GM04503 (cell line): ENCODE measurements at places on chromosomes 1 and 21.

- DNase-seq, result no peak
Measured at GRCh38 chr1:189616893-189617292, 860.8 kb downstream of the BRINP3 start.

DNA sequence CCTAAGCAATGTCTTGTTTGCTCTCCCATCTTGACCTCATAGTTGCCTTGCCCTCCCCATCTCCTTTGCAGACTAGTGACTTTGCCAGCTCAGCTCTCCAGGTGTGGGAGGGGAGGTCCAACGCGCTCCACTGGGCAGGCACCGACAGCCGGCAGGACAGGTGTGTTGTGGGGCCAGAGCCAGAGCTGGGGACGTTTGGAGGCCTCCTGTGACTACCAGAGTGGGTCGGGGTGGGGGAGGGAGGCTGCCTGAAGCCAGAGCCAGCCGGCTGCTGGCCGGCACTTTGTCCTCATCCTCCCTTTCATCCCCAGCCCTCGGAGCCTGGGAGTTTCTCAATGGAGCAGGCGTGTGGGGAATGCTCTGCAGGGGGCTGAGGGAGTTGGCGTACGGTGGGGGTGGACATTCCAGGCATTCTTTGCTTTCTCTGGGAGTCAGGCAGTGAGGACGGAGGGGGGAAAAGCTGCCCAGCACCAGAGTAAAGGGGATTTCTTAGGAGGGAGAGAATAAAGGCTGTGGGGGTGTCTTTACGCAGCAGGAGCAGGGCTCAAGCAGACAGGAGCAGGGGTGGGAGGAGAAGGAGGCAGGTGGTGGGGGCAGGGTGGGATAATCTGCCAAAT, 20.2 kb downstream of the NUAK2 start:
- DNase-seq, result peak; percentile 88

- no peak for DNase-seq
Measured at GRCh38 chr1:20440785-20441200, 45.2 kb downstream of the CAMK2N1 start.

DNA sequence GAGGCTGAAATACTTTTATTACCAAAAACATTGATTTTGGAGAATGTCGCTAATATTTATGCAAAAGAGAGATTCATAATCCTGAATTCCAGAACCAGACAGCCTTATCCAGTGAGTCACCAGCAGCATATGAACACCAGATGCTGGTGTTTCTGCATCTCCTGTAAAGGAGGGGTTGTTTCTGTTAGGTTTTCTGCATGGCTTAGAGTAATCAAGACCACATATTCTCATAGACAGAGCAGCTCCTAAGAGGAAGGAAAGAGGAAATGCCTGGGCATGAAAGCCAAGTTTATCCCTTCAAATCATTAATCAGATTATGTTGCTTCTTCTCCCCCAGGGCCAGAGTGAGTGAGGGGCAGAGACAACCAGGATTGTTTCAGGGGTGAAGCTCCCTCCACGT, 86.2 kb downstream of the NGF start:
- peak; percentile 88 for DNase-seq

- DNase-seq, result no peak
Measured at GRCh38 chr1:52153010-52153409, 11.1 kb downstream of the ZFYVE9 start.

DNA sequence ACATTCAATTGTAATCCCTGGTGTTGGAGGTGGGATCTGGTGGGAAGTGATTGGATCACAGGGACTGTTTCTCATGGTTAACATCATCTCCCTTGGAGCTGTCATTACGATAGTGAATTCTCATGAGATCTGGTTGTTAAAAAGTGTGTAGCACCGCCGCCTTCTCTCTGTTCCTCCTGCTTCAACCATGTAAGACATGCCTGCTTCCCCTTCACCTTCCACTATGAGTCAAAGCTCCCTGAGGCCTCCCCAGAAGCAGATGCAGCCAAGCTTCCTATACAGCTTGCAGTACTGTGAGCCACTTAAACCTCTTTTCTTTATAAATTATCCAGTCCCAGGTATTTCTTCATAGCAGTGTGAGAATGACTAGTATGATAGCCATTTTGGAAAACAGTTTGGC, 30.1 kb upstream of the TRIM62 start:
- DNase-seq, result no peak

- DNase-seq, result no peak
Measured at GRCh38 chr1:33167650-33168447, 14.0 kb downstream of the TRIM62 start.

- DNase-seq, result no peak
Measured at GRCh38 chr1:99110140-99111041, 105.7 kb upstream of the PLPPR5 start.

DNA sequence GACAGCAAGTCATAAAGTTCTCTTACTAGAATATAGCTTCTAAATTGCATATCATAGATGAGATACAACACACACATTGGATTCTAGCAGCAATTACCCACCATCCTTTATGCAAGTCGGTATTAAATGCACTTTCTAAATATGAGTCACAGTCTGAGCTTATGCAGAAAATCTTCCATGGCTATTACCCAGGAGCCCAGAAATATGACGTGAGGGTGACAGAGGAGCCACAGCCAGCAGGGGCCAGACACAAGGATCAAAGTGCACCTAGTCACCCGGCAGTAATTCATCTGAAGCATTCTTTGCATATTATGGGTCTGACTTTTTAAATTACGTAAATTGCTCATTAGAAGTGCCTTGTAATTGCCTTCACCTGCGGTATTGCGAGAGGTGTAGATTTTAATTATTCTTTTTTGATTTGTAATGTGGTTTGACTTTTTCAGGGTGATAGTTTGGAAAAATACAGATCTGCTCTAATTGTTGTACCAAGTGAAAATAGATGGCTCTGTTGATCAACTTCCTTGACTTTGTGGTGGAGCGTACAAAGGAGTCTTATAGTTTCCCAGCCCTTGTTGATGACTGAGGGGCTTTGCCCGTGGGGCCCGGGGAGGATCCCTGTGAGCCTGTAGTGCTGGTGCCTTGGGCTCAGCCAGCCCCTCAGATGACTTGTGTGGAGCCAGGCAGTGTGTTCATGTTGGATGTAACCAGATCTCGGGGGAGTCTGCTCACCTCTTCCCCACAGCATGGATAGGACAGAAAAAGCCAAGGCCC, 470.0 kb upstream of the VAMP3 start:
- DNase-seq, result peak; percentile 57

GRCh38 chr21:35229290-35229689, 180.2 kb upstream of the RUNX1 start:
- DNase-seq, result no peak

DNA sequence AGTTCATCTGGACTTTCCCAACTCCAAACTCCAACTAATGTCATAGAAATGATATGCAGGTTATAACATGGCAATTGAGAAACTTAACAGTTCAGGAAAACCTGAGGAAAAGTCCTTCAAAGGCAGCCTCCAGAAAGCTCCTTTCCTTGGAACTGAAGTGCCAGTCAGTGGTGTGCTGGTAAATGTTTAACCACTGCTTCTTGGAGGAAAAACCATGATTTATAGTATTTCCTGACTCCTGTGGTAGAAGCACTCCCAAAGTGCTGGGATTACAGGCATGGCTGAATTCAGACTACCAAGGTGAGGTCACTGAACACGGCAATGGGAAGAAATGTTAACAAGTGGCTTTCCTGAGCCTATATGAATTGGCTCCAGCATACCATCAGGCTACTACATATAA, 26.7 kb upstream of the ZNHIT6 start:
- no peak for DNase-seq

GRCh38 chr1:153678519-153679336, at the start of gene NPR1:
TSS of gene NPR1 (plus strand) at chr1:153678688. CDS start at chr1:153679109, 421 bp downstream.
- DNase-seq, result no peak

- no peak for DNase-seq
Measured at GRCh38 chr1:6587261-6588005, 7.6 kb downstream of the ZBTB48 start.

- DNase-seq, result no peak
Measured at GRCh38 chr1:205255941-205256780, 28.4 kb downstream of the TMCC2 start.

DNA sequence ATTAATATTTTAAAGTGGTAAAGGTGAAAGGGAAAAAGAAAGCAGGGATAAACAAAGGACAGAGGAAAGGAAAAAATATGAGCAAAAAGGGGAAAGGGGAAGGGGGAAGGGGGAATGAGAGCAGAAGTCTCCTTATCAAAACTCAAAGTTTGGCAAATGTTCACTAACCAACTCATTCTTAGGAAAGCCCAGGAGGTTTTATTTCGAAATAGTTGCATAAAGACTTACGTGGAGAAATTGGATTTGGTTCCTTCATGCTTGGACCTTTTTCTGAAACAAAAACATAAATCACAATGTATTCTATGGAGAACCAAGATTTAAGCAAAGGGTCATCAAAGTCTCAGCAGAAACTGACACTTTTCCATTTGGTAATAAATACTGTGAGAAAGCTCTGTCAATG, 188.1 kb downstream of the TGFBR3 start:
- DNase-seq, result no peak

DNA sequence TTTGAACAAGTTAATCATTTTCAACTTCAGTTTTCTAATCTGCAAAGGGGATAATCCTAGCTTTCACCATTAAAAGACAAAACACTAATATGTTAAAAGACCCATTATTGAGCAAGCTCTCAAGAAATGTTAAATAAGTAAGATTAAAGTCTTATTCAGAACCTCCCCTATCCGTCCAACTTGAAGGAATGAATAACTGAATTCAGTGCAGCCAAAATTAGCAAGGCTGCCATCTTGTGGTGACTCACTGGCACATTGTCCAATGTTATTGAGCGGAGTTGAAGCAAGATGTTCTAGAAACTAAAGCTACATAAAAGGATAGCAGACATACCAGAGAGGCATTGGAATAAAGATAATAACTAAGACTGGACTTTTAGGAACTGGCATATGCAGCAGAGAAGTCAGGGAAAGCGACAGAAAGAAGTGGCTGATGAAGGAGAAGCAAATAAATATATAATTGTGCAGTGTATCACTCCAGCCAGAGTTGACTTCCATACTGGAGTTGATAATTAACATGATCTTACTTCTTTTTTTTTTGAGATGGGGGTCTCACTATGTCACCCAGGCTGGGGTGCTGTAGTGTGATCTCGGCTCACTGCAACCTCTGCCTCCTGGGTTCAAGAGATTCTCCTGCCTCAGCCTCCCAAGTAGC, 8.2 kb upstream of the CAP1 start:
- no peak for DNase-seq

GRCh38 chr1:81543764-81544163, 257.0 kb upstream of the ADGRL2 start:
- DNase-seq, result no peak

GRCh38 chr21:35359076-35359475, 310.0 kb upstream of the RUNX1 start:
- no peak for DNase-seq

DNA sequence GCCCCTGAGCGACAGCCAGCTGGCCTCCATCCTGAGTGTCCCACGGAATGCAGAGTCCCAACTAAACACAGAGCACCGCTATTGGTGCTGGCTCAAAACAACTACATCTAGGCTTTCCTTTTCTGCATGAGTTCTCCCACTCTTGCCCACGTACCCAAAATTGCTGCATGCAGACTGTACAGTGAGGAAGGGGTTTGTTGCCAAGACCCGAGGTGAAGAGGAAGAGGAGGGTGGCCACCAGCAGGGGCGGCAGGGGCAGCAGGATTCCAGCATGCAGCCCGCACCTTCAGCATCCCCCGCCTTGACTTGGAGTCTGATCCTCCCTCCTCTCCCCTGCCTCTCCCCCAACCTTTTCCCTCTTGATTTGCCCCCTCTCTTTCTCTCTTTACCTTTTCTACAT, 8.0 kb downstream of the S100A9 start:
- no peak for DNase-seq

DNA sequence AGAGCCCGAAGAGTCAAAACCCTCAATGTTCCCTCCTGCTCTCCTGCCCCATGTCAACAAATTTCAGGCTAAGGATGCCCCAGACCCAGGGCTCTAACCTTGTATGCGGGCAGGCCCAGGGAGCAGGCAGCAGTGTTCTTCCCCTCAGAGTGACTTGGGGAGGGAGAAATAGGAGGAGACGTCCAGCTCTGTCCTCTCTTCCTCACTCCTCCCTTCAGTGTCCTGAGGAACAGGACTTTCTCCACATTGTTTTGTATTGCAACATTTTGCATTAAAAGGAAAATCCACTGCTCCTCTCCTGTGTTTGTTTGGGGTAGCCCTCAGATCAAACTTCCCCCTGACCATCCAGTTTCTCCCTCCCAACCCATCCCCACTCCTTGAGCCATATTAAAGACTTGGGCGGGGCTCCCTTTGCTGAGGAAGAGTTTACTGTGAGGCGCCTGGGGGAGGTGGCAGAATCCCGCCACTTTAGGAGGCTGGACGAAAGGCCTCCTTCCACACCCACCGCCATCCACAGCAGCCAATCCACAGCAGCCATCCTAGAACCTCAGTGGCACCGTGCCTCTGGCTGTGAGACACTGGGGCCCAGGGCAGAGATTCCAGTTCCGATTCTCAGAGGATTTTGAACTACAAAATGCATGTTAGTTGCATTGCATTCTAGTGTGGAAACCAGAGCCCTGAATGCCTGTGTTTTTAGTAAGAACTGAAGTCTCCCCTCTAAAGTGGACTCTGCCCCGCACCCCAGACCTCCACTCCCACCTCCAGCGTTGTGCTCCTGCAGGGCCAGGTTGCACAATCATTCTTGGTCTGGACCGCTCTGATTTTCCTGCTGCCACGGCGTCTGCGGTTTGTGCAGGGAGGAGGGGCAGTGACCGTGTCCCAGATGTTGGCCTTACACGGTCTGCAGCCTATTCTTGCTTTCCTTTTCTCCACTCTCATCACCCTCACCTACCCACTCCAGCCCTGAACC, 3.0 kb downstream of the OLFML3 start:
- DNase-seq, result peak; percentile 56

GRCh38 chr1:186212568-186213224, 162.4 kb downstream of the TPR start:
- no peak for DNase-seq

DNA sequence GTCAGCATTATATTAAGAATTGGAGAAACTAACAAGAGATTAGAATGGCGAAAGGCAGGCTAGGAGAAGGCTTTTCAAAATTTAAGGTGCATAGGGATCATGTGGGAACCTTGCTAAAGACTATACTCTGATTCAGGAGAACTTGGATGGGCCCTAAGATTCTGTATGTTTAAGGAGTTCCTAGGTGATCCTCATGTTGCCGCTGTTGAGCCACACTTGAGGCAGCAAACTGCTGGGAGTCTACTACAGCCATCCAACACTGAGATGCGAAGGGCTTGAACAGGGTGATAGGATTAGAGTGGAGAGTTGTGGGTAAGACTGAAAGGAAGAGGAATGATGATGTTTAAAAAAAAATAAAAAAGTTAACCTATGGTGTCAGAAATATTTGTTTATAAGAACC, 1013.2 kb downstream of the MRPL39 start:
- no peak for DNase-seq

GRCh38 chr1:67708606-67709005, 23.6 kb downstream of the GADD45A start:
- DNase-seq, result no peak
